DMS79 (cell line): ENCODE measurements at places on chromosomes 12 and 14.

- DNase-seq = no peak
Measured at GRCh38 chr14:37054144-37054543, 118.3 kb downstream of the SLC25A21 start.

- no peak for DNase-seq
Measured at GRCh38 chr14:90593254-90594040, 196.6 kb downstream of the CALM1 start.

DNA sequence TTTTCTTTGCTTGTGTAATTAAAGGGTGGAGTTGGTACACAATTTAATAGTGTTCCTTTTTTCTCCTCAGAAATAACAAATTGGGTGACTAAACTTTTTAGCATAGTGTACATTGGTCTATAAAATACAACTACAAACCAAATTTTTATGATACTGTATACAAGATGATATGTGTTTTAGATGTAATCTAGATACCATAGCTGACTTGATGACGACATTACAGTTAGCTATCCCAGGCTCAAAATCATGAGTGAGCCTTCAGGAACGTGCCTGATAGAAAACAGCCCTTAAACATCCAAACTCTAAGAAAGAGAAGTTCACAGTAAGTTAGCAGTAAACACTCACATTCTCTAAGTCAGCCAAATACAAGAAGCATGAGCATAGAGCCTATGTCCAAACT, 99.0 kb upstream of the SSTR1 start:
- no peak for DNase-seq

GRCh38 chr14:91870001-91870400, 2.7 kb upstream of the TC2N start:
- DNase-seq = no peak

DNA sequence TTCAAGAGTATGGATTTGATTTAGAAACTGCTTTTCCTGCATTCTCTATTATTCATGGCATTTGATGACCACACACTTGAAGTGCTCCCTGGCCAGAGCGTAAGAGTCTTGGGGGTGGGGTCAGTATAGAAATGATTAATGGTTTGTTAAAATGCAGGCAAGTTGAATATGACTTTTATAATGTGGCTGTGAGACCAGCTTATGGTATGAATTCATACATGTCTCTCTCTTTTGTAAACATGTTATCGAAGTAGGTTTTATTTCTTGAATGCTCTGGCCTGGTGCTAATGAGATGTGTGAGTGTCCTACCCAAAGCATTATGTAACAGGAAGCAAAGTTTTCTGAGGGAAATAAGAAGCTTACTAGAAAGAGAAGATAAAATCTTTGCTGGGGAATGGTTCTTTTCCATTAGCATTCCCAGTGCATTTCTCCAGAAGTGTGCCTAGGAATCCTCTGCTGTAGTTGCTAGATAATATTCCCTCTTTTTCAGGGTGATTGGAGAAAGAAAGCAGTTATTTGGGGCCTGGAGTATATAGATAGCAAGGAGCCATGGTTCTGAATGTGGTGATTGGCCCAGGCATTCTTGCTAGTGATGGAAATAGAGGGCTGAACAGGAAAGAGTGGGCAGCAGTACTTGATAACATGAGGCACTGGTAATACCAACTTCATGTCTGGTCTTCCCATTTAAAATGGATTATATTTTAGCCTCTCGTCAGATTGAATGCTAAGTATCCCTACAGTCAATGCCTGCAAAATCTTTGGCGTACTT, 289.7 kb downstream of the RAD51B start:
- no peak for DNase-seq

DNA sequence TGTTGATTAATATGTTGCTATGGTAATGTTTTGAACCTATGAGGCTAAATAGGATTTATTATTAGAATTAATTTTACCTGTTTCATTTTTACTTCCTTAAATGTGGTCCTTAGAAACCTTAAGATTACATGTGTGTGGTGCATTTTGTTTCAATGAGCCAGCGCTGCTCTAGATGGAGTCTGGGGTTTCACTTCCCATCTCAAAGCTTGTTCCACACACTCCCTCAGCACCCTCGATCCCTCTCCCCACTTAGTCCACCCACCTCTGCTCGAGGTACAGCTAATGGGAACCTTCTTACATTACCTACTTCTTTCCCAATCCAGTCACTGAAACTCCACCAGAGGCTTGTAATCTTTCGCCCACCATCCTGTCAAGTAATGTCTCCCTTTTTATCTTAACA, 205.2 kb downstream of the PAX9 start:
- DNase-seq = no peak

- DNase-seq = no peak
Measured at GRCh38 chr14:22466491-22466890, 122.5 kb downstream of the DAD1 start.

DNA sequence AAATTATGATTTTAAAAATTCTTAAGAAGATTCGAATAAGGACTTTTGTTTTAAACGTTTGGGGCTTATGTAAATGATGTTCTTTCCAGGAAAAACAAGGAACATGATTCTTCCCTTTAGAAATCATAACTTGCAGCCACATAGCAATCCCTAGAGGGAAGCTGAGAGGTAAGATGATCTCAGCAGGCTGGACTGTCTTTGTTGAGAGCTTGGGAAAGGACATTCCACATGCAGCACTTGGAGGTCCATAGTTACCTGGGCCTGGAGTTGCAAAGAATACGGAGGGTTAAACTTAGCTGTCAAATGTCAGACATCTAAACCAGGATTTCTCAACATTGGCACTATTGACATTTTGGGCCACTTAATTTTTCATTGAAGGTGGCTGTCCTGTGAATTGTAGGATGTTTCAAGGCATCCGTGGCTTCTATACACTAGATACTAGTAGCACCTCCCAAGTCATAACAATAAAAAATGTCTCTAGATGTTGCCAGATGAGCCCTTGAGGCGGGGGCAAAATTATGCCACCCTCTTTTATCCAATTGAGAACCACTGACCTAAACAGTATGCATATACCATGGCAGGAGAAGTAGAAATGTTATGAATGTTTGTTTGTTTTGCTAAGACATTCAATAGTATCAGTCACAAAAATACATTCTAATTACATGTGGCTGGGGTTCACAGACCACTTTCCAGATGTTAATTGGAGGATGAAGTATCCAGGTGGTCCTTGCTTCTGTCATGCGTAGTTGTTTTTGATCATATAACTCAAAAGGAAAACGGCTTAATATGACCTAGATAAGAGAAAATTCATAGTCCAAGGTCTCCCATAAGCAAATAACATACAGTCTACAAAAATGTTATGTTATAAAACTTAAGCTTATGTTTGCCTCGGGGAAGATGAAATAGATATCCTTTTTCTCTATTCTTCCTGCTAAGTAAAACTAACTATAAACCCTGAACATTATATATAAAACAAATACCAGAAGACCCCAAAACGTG, 30.5 kb downstream of the TTC6 start:
- DNase-seq = no peak

GRCh38 chr12:69947123-69947522, 122.1 kb downstream of the MYRFL start:
- no peak for DNase-seq

- no peak for DNase-seq
Measured at GRCh38 chr14:78921856-78922255, 751.7 kb downstream of the NRXN3 start.

DNA sequence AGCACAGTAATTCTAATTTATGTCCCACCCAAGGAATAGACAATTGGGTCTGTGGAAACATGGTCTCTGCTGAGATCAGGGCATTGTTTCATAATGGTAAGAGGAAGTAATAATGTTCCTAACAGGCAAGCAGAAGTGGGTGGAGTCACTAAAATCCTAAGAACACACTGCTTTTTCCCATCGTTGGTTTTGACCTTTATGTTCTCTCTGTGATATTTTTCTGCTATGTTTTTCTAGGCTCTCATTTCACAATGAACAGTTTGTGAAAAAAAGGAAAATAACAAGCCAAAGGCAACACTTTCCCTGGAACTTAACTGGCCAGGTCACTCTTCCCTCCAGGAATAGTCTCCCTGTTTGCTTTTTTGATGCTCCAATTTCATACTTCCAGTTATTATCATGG, 80.6 kb upstream of the OVCH1 start:
- DNase-seq = no peak

- DNase-seq = no peak
Measured at GRCh38 chr14:69547701-69548348, 26.8 kb downstream of the CCDC177 start.

DNA sequence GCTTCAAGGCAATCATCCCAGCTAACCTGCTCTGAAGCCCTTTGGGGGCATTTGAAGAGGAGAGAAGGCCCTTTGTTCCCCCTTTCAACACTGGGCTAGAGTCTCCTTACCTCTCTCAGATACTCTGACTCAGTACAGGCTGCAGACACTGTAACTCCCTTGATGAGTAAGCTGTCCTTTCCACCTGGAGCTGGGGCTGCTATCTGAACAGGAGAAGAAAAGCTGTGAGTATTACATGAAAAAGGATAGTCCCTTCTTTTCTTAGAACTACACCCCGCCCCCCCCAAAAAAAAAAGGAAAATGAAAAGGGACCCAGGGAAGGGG, 186.6 kb upstream of the PLEKHG7 start:
- no peak for DNase-seq

DNA sequence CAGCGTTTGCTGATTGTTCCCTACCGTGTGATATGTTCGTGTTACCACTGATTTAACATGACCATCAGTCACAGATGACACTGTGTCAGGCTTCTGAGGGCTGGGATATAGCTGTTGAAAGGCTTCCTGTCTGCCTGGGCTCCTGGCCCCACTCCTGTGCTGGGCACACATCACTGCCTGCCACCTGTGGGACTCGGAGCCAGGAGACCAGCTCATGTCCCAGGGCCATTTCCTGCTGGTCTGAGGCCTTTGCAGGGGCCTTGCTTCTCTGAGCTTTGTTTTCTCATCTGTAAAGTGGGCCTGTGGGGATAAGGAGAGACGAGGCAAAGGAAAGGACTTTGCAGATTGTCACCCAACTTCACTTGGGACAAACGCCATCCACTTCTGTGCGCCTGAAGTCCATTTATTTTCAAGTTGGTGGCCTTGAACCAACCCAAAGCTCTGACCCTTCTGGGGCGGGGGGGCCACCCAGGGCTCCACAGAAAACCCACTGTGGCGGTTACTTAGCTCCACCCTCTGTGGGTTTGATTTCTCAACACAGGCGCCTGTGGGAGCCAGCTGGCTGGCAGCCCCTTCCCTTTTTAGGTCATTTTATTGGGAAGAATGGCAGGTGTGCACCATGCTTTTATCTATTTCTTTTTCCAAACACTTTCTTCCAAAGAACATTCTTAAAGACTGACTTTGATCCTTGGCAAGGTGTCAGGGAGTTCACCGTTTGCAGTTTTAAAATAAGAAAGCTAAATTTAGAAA, 54.1 kb downstream of the BEGAIN start:
- DNase-seq = no peak

DNA sequence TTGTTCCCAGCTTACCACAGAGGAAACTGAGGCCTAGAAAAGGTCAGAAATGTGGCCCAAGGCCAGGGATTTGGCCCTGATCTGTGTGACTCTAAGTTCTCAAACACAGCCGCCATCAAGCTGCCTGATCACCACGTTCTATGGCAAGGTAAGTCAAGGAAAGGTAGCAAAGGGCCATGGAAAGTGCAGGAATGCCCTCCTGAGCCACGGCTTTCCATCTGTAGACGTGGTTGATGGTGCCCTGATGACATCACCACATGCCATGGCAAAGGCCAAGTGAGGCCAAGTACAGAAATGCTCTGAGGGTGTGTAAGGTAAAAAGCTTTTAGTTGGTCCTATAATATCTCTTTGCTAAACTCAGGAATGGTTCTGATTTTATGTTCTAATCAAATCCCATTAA, 99.3 kb downstream of the DNAH10 start:
- no peak for DNase-seq

- no peak for DNase-seq
Measured at GRCh38 chr14:53655080-53655785, 301.4 kb downstream of the BMP4 start.

- DNase-seq = no peak
Measured at GRCh38 chr12:121898287-121898686, 9.7 kb downstream of the PSMD9 start.
